Hematopoietic multipotent progenitor cell treated with erythropoietin and hydrocortisone succinate and interleukin-3 and kit ligand, for 17 days (in vitro differentiated cells): ENCODE measurements at places on chromosomes 2 and 18.

DNA sequence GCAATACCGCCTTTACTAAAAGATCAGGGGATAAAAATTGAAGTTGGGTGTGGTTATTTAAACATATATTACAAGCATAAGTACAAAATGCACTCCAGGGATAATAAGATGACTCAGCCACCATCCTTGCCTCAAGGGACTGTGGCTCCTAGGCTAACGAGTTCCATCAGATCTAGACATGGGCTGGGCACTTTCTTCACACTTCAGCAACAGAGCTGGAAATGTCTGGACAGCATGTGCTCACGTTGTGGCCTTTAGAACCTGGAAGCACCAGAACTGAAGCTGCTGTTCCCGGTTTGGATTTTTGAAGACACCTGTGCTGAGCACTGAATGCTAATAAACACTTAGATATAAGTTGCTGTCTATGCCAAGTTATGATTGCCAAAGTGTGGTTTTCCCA is 384.2 kb upstream of the SALL3 start:
- no peak for DNase-seq

DNA sequence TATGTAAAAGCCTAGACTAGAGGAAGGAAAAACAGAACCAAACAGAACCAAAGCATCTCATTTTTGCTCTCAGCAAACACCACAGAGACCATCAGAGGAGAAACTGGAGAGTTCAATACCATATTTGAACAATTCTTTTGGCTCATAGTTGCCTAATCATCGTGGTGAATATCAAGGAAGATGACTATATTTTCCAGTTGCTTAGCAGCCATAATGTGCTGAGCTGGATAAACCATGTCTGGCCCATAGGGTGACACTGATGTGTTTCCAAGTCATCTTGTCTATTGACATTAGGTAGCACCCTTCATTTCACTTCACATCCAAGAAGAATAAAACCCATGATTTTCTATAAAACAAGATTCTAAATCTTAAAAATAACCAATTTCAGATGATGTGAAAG is 5.9 kb upstream of the XRCC5 start:
- DNase-seq, result no peak

DNA sequence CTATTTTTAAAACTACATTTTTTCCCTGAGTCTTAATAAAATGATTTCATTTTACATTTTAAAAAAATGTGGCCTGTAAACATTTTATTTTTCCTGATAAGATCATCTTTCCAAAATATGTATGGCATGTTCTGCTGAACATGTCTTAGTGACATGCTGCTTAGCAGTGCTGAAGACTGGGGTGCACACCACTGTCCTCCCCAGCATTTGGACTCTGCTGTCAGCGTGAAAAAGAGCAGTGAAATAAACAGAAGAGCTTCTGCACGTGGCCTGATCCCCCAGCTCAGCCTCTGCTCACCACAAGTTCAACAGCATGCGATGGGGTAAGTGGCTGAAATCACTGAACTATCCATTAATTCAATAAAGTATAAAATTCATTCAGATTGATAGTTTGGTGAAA is 81.6 kb upstream of the ZNF521 start:
- no peak for DNase-seq

DNA sequence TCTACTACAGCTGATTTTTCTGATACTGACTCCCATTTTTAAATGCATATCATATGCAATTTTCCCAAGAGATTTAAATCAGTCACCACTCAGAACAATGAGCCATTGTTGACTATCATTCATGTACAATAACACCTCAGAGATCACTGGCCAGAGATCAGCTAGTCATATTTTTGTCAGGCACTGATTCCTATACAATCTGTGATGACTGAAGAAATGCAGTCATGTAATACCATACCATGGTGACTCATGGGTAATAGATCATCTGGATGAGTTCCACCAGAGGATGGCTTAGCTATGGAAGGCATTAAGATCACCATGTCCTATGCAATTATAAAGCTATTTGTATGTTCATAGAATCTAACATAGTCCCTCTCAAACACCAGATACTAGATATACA is 285.7 kb upstream of the DCC start:
- no peak for DNase-seq
